ENCODE measurements at places on chromosomes 1 and 21.

DNA sequence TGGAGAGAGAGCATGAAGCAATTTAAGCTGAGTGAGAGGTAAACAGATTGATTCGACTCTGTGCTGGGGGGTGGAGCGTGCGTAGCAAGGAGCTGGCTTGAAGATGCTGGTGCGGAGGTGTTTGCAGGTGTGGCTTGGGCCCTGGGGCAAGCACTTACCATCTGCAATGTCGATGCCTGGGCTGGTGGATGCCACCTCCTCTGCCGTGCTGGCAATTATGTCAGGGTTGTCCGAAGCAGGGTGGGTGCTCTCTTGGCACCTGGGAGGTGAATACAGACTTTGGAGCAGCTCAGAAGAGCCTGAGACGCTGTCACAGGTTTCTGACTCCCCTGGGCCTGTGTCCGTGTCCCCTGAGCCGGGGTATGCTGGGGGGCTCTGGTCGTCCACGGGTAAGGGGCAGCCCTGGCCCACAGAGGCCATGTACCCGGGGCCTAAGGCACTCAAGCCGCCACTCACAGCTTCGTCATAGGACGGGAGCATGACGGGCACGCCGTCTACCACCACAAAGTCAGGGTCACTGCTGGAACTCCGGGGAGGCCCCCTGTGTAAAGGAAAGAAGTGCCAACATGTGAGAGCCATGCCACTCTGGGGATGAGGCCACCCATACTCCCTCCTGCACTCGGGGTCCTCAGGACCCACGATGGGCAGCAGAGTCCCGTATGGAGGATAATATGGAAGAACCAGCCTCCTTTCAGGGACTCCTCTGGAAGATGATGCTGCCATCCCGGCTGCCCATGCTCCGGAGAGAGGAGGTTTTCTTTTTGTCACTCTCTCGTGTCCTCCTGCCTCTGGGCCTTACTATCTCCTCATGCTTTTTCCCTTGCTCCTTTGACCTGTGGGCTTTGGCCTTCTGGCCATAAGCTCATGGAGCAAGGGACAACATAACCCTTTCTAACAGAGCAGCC, 80.3 kb upstream of the TLR5 start:
- no peak for DNase-seq

DNA sequence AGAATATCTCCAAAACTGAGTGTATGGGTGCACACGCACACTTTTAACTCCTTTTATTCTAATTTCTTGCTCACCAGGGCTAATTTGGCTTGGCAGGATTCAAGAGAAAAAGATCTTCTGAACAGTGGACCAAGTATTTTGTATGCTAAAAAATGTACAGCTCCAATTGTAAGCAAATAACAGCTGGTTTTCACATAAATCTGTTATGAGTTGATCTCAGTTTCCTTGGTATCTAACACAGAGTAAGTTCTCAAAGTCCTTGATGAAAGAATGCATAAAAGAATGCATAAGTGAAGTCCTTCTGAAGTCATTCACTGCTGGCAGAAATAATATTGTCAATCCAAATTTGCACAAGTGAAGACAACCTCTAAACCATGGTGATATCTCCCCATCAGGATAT, 213.0 kb downstream of the OMA1 start:
- DNase-seq, result no peak

- DNase-seq, result no peak
Measured at GRCh38 chr21:45403825-45404729, 888 bp upstream of the COL18A1 start.

DNA sequence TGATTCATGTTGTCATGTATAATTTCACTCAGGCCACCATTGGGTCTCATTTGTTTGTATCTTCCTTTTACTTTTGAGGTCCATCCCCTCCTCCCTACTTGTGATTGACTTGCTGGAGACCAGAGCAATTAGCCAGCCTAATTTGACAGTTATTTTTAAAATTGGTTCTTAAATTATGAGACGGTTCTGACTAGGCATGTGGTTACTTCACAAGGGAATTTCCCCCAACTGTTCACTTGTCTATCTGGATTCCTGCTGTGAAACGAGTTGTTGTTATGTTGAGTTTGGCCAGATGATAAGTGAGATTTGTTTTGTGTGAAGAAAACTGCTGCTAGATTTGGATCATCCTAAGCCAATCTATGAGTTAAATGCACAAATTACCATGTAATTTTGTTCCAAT, 359.1 kb downstream of the BARHL2 start:
- DNase-seq, result no peak

Data from effector CD4-positive, alpha-beta T cell (primary cell).